SK-N-SH treated with all-trans-retinoic acid at 6 μM for 48 hours (cell line): ENCODE measurements at places on chromosomes 6 and 20.

- ATAC-seq: no peak
Measured at GRCh38 chr6:69784595-69785377, 12.0 kb downstream of the LMBRD1 start.

- ATAC-seq: peak; percentile 67
Measured at GRCh38 chr6:24910331-24910960, 25.3 kb downstream of the RIPOR2 start.

- no peak for ATAC-seq
Measured at GRCh38 chr20:49278818-49279676, 1.2 kb upstream of the ZNFX1 start.

GRCh38 chr20:17530153-17530552 is 1.0 kb downstream of the BFSP1 start:
- ATAC-seq: no peak

GRCh38 chr6:75752365-75752764 is 3.3 kb downstream of the MYO6 start:
- ATAC-seq: no peak

GRCh38 chr6:66838764-66839163 is 1131.7 kb upstream of the EYS start:
- no peak for ATAC-seq

GRCh38 chr20:5222919-5223634 is 93.7 kb downstream of the PROKR2 start:
- ATAC-seq: peak; percentile 93

DNA sequence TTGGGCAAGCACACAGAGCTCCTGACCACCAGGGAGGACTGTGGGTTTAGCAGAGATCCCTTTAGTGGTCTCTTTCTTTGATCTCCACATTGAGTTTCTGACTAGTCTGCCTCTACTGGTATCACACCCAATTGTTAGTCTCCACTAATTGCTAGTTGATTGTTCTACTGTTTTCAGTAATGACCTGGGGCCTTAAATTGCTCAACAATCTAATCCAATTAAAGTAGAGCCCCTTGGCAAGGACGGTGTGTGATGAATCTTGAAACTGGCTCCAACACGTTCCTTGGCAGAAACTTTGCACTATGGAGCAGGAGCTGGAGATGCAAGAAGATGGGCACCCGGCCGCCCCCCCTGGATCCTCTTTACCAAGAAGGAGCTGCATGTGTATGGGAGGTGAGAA is 12.3 kb downstream of the FAM50B start:
- no peak for ATAC-seq

- ATAC-seq: no peak
Measured at GRCh38 chr6:28003059-28003458, 46.0 kb downstream of the OR2B6 start.

DNA sequence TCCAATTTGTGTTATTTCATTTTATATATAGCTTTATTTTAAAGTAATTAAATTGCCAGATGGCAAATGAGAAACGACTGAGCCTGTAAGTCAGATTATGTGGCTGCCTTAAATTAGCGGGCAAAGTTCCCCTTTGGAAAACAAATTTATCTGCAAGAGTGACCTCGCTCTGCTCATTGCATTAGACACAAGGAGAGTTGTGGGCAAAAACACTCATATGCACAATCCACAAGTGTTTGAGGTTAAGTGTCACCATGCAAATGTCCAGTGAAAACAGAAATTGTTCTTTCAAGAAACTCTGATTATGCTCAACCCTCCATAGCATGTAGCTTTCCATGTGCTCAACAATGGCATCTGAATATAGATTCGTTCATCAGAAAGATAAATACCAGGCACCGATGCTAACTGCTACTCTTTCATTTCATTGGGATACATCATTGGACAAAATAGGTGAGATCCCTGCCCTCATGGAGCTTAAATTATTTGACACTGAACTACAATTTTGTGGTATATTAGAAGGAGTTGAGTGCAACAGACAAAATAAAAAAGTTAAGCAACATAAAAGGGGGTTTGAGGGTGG is 1.7 kb upstream of the NHSL1 start:
- no peak for ATAC-seq

DNA sequence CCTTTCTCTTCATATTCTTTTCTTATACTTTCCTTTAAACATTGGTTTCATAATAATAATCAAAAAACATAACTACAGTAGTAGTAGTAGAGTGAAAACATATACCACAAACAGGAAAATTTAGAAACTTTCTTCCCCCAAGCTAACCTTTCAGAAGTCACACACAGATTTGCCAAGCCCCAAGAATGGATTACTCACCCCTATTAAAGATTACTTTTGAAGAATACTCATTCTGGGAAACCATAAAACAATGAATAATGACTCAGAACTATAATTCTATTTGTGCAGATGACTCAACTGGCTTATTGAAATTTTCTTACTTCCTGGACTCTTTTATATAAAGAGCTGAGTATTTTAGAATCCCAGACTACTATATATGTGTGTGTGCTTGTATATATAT is 119.4 kb upstream of the GJE1 start:
- peak; percentile 78 for ATAC-seq

GRCh38 chr6:135186255-135186654 is 5.1 kb downstream of the MYB start:
- ATAC-seq: no peak

DNA sequence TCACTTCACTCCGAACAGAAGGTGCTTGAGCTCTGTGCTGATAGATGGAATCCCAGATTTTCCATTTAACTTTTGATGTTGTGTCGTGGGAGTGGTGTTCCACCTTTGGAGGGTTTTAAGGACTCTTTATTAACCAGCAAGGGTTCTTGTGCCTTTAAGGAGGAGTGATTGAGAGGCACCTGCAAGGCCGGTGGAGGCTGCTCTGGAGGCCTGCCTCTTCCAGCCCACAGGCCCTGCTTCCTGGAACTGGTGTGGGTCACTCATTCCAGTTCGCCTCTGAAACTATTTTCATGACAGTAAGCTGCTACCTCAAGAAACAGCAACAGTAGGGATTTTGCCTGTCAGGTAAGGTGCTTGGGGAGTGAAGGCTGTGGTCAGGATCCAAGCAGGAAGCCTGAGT is 58.8 kb upstream of the APCDD1L start:
- no peak for ATAC-seq

DNA sequence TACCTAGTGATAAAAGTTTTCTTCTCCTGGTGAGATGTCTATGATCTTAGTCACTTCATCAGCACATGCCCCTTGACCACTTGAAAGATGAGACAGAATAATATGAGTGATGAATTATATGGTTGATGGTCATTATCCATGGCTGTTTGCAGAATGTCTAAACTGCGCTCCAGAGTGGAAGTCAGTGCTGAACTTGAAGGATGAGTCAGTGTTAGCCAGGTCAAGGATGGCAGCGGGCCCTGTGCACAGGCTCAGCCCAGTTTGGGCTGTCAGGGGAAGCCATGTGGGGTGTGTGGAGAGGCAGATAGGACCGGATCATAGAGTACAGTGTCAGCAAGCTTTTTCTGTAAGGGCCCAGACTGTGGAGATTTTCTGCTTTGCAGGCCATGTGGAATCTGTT is 67.2 kb upstream of the KIF25 start:
- ATAC-seq: peak; percentile 92

DNA sequence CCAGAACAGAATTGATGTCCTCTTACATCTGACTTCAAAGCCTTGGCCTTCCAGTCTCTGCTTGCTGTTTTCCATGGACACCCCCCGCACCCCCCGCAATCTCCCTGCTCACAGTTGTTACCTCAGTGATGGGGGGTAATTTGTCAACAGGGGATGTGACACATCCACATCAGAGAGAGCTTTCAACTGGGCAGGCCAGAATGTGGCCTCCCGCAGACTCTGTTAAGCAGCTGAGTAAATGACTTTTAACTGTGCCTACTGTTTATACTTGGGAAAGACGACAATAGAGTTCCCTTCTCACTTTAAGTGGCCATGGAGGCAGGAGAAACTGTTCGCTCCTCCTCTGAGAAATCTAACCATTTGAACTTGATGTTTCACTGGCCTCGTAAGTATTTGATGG is 51.0 kb downstream of the TXNDC5 start:
- ATAC-seq: no peak

- ATAC-seq: no peak
Measured at GRCh38 chr20:48187851-48188250, 402.6 kb upstream of the SULF2 start.

DNA sequence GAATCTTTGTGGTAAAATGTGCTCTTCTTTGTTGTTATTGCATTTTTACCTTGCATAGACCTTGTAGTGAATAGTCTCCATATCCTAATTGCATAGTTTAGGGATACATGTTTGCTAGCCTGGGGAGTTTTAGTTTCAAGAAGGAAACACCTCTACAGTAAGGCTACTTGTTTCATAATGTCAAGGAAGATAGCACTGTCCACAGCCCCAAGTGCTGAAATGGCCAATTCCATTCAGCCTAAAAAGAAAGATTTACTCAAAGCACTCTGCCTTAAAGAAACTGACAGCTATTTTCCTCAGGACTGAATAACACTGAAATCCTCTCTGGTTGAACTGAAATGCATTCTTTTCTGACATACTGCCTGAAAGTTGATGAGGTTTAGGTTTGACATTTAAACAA is 2.6 kb downstream of the HCRTR2 start:
- ATAC-seq: no peak

- ATAC-seq: no peak
Measured at GRCh38 chr6:154815938-154816820, 83.0 kb downstream of the SCAF8 start.

- no peak for ATAC-seq
Measured at GRCh38 chr6:139520321-139520768, 145.9 kb upstream of the CITED2 start.

DNA sequence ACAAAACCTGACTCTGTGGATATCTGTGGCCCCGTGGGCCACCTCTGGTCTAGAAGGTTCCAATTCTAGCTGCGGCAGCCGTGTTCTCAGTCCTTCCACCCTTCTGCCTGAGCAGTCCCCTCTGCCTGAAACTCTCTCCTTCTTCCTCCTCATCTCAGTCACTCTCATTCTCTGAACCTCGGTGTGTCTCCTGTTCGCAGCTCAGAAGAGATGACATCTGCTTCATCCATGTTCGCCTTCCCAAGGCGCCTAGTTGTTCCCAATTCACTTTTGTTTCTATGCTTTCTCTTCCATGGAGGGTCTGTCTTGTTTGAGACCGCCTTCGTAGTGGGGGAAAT is 95.5 kb downstream of the CEBPB start:
- peak; percentile 8; the same call in 1 of the 3 replicates for ATAC-seq

- ATAC-seq: no peak
Measured at GRCh38 chr20:19943061-19943521, 74.1 kb upstream of the NAA20 start.

DNA sequence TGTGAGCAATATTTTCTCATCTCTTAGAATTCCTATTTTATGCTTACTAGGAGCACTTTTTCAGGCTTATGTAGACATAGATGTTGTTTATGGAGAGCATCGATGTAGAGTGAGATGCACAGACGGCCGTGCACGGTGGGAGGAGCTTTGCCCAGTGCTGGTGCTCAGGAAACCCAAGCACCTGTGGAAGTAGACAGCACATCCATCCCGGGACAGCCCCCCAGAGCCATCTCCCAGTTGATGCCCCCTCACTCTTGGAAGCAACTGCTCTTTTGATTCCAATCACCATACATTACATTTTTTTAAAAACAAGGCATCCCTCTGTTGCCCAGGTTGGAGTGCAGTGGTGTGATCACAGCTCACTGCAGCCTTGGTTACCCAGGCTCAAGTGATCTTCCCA is 143.7 kb downstream of the SMOC2 start:
- no peak for ATAC-seq

DNA sequence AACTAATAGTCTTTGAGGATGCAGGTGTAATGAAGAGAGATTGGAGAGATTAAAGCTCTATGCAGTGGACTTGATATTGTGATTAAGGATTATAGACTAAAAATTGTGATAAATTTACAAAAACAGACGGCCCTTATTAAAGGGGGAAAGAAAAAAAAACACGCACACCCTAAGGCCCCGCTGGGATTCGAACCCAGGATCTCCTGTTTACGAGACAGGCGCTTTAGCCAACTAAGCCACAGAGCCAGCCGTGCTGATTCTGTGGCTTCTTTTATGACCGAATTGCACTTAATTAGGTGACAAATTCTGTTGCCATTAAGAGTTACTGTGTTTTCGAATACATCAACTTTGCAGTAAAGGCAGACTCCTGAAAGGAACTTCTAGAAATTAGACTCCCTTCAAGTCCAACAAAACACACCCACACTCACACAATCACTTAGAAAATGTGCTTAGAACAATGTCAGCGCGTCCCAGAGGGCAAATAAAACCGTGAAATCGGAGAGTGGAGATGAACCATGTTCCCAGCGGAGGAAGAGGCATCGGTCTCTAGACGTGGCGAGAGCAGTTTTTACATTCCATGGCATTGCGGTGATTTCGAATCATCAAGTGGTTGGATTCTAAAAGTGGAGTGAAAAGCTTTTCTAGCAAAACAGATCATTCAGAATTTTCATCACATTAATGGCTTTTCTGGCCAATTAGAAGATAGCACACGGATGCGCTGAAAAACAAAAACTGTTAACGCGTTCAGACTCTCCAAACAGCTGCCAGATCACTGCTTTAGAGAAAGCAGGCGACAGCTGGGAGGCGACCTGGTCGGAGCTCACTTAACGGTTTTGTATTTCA is 122.6 kb downstream of the GPX5 start:
- ATAC-seq: peak; percentile 89

GRCh38 chr20:62808211-62808865 is 3.7 kb downstream of the OGFR start:
- peak; percentile 78 for ATAC-seq

- peak; percentile 53; the same call in 1 of the 3 replicates for ATAC-seq
Measured at GRCh38 chr6:143283887-143284645, 166.4 kb downstream of the ADAT2 start.

DNA sequence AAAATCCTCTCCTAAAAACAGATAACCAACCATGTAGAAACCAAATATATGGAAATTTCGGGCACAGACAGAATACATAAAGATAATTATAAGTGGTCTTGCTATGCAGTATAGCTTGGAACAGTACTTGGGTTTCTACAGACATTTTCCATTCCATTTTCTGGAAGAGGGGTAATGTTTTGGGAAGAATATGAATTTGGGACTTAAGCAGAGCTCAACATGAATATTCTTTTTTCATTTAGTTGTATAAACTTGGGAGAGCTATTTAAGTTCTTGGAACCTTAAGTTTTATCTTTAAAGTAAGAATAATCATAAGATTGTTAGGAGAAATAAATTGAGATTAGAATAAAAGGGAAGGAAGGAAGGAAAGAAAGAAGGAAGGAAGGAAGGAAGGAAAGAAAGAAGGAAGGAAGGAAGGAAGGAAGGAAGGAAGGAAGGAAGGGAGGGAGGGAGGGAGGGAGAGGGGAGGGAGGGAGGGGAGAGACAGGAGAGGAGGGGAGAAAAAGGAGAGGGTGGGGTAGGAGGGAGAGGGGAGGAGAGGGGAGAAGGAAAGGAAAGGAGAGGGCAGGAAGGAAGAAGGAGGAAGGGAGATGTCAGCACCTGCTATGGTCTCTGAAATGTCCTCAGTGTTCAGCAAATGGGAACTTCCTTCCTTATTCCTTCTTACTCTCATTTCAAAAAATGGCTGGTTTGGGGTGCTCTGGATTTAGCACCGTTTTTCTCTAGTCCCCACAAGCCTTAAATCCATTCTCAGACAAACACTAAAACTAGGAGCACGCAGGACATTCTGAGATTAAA is 248.3 kb downstream of the LY86 start:
- no peak for ATAC-seq
